ENCODE measurements at places on chromosomes 5 and 9. TPM values are rescaled to one million over a fixed set of nuclear protein-coding genes. Genes with fewer than 3 reads are reported as not detected.

The MEGF10 gene
- 23.6 TPM for total RNA-seq

The IFNA21 gene
- not detected for total RNA-seq

The PCDHGB1 gene
- total RNA-seq: 1.8 TPM

The GAPT gene
- 0.53 TPM for total RNA-seq

The ENTPD8 gene
- total RNA-seq: not detected

The BRINP1 gene
- total RNA-seq: 0.17 TPM

DNA sequence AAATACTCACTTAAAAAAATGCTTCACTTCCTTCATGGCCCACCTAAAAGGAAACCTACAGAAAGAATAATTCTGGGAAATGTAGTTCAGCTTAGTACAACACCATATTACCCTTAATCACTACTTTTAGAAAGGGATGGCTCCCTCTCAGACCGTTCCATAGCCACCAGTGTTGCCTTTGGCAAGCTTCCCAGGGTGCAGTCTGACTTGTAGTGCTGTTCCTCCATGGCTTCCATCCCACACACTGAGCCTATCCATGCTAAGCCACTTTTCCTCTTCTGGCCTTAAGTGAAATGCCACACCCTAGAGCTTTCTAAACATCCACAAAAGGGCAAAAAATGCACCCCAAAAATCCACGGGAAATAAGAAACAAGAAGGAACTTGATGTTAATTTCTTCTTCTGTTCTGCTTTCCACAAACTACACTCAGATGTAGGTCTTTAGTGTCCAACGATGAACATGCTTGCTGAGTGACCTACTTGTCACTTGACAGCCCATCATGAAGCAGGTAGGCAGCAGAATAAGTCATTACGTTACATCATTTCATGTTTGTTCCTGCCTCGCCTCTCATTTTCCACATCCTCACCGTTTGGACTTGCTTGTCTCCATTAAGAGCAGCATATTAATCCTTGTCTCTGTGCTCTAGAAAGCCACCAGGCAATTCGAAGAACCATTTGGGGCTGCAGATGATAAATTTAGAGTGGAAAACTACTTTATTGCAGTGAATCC lies 391.1 kb upstream of the GRAMD2B start:
- H3K4me3 ChIP-seq: no peak overlapping the region
- no peaks in the 10 kb centered on the region for H3K4me1 ChIP-seq
- H3K27ac ChIP-seq: no peak overlapping the region
- no peaks in the 10 kb centered on the region for H3K27me3 ChIP-seq

GRCh38 chr5:85143138-85143537 lies 758.5 kb upstream of the EDIL3 start:
- no peaks in the 10 kb centered on the region for H3K36me3 ChIP-seq
- no peak for DNase-seq
- H3K4me3 ChIP-seq: no peak overlapping the region
- H3K27ac ChIP-seq: no peak overlapping the region
- no peaks in the 10 kb centered on the region for H3K4me1 ChIP-seq

GRCh38 chr9:115035841-115036612 lies 81.9 kb downstream of the TNC start:
- H3K36me3 ChIP-seq: no peaks in the 10 kb centered on the region
- H3K27me3 ChIP-seq: no peaks in the 10 kb centered on the region
- DNase-seq: no peak
- H3K4me3 ChIP-seq: no peak overlapping the region
- H3K4me1 ChIP-seq: no peaks in the 10 kb centered on the region

- DNase-seq: no peak
- H3K4me1 ChIP-seq: peaks cover 12% of the 10 kb centered on the region
- no peak overlapping the region for H3K4me3 ChIP-seq
Observed at GRCh38 chr9:38003946-38004808, 64.8 kb downstream of the SHB start.

GRCh38 chr5:138946241-138946623 lies 71.1 kb upstream of the LRRTM2 start:
- H3K4me3 ChIP-seq: no peak overlapping the region
- peaks cover 9% of the 10 kb centered on the region for H3K36me3 ChIP-seq
- no peak for DNase-seq

- H3K4me3 ChIP-seq: no peak overlapping the region
- peaks cover 80% of the 10 kb centered on the region for H3K36me3 ChIP-seq
- H3K27me3 ChIP-seq: no peaks in the 10 kb centered on the region
- H3K4me1 ChIP-seq: peaks cover 26% of the 10 kb centered on the region
Observed at GRCh38 chr9:89360465-89360864, 42.2 kb downstream of the SECISBP2 start.

- H3K27me3 ChIP-seq: peaks cover 1% of the 10 kb centered on the region
- no peak for DNase-seq
- H3K4me3 ChIP-seq: no peak overlapping the region
- H3K36me3 ChIP-seq: no peaks in the 10 kb centered on the region
- no peaks in the 10 kb centered on the region for H3K4me1 ChIP-seq
Observed at GRCh38 chr5:2536632-2537377, 214.7 kb downstream of the IRX2 start.

- H3K4me1 ChIP-seq: no peaks in the 10 kb centered on the region
- DNase-seq: no peak
Observed at GRCh38 chr9:108383796-108384195, 472.0 kb downstream of the ACTL7B start.

GRCh38 chr9:99133145-99133544 lies 28.2 kb downstream of the TGFBR1 start:
- no peaks in the 10 kb centered on the region for H3K36me3 ChIP-seq
- H3K27me3 ChIP-seq: no peaks in the 10 kb centered on the region
- no peak for DNase-seq
- H3K4me3 ChIP-seq: no peak overlapping the region

DNA sequence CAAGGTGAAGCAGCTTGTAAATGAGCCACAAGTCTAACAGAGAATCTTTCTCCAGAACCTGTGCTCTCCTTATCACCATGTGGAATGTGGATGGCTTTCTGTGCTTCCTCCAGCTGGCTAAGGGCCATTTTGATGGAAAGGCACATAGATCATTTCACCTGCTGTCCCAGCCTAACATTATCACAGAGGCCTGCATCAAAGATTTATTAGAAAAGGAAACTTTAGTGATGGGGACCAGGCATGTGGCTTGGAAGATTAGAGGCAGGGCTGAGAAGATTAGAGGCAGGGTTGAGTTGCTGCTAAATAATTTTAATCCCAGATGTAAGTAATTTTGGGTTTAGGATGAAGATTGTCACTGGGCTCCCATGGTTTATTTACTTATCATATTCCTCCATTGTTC lies 6.3 kb downstream of the SPEF2 start:
- H3K4me1 ChIP-seq: no peaks in the 10 kb centered on the region
- H3K36me3 ChIP-seq: no peaks in the 10 kb centered on the region

DNA sequence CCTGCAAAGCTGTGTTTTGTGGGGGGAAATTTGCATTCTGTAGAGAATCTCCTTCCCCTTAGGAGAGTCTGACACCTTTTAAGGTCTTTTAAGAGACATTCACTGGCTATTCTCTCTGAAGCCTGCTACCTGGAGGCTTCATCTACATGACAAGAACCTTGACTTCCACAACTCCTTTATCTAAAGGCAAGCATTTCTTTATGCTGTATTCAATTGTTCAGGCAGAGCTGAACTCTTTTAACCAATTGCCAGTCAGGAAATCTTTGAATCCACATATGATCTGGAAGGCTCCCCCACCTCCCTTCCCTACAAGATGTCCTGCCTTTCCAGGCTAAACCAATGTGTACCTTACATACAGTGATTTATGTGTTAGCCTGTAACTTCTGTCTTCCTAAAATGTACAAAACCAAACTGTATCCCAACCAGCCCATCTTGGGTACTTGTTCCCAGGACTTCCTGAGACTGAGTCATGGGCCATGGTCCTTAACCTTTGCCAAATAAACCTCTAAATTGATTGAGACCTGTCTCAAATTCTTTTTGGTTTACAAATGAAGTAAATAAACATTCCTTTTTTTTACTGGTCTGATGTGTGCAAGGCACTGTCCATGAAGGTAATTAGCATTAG lies 9.9 kb downstream of the C9orf85 start:
- no peak overlapping the region for H3K27ac ChIP-seq
- H3K36me3 ChIP-seq: no peaks in the 10 kb centered on the region
- H3K4me1 ChIP-seq: peaks cover 10% of the 10 kb centered on the region
- no peaks in the 10 kb centered on the region for H3K27me3 ChIP-seq
- no peak overlapping the region for H3K4me3 ChIP-seq

GRCh38 chr5:143182901-143183820 lies 220.3 kb downstream of the NR3C1 start:
- H3K4me1 ChIP-seq: peaks cover 38% of the 10 kb centered on the region
- peak overlapping the region; percentile 5 for H3K27ac ChIP-seq
- no peak overlapping the region for H3K4me3 ChIP-seq
- DNase-seq: peak; percentile 35
- H3K27me3 ChIP-seq: no peaks in the 10 kb centered on the region
- H3K36me3 ChIP-seq: no peaks in the 10 kb centered on the region
